CD4-positive, alpha-beta T cell (primary cell): ENCODE measurements at places on chromosomes 12 and 14.

DNA sequence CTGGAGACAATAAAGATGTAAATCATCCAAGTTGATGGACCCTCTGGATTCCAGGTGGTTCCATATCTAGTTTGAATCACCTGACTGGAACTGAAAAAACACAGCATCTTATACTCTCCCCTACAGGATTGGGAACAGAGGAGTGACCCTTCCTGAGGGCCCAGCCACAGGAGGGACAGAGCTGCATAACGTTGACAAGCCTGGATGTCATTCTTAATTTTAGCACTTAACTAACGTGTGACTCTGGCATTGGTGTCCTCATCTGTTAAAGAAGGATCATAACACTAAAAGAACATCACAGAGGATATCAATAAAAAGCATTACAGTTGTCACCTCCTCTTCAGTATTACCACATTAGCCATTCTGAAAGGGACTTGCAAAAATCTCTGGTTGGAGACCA lies 47.7 kb downstream of the STON2 start:
- DNase-seq = no peak

- DNase-seq = no peak
Measured at GRCh38 chr12:92540782-92541423, 161.9 kb upstream of the PLEKHG7 start.

GRCh38 chr12:44835641-44836379 lies 40.3 kb downstream of the NELL2 start:
- peak; percentile 54 for DNase-seq

GRCh38 chr12:131620520-131620919 lies 90.4 kb upstream of the SFSWAP start:
- no peak for DNase-seq

DNA sequence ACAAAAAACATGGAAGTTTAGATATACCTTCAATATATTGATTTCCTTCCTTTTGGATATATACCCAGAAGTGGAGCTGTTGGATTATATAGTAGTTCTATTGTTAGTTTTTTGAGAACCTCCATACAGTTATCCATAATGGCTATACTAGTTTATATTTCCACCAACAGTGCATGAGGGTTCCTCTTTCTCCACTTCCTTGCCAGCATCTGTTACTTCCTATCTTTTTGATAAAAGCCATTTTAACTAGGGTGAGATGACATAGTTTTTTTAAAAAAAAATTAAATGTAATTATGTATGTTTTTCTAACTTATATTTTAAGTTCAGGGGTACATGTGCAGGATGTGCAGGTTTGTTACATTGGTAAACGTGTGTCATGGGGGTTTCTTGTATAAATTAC lies 10.0 kb upstream of the SLC38A4 start:
- no peak for DNase-seq

- no peak for DNase-seq
Measured at GRCh38 chr12:89797436-89797835, 88.8 kb upstream of the ATP2B1 start.

- DNase-seq = no peak
Measured at GRCh38 chr12:108850854-108851573, 6.4 kb downstream of the SSH1 start.

DNA sequence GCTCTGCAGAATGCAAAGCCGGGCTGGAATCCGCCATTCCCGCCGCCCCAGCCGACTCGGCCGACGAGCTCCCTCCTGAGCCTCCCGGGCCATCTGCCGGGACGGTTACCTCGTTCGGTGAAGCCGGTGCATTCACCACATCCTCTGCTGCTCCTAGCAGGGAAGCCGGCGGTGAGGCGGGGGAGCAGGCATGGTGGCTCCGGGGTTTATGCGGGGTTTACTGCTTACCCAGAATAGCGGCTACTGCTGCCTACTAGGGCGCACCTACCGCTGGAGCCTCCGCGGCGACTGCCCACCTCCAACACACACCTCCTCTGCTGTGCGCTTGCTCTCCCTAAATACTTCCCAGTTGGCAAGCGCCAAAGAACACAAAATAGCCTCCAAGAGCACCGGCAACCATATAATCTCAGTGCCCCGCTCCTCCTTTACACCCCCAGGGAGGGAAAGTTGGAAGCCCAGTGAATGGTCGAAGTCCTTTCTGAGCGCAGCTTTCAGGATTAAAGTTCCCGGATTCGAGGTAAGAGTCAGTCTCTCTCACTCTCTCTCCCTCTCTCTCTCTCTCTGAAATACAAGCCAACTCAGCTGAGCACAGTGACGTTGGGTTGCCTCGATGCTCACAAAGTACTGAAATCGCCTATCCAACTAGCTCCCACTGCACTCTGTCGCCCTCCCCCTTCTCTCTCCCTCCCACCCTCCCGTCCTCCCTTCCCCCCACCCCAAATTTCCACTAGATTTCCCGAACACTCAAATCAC lies at the start of gene TBX5:
Gene TBX5, minus strand, starts transcription at position 626 of the 753 bp plus-strand sequence. CDS start 2,246 bp downstream, outside the sequence.
- DNase-seq = no peak

DNA sequence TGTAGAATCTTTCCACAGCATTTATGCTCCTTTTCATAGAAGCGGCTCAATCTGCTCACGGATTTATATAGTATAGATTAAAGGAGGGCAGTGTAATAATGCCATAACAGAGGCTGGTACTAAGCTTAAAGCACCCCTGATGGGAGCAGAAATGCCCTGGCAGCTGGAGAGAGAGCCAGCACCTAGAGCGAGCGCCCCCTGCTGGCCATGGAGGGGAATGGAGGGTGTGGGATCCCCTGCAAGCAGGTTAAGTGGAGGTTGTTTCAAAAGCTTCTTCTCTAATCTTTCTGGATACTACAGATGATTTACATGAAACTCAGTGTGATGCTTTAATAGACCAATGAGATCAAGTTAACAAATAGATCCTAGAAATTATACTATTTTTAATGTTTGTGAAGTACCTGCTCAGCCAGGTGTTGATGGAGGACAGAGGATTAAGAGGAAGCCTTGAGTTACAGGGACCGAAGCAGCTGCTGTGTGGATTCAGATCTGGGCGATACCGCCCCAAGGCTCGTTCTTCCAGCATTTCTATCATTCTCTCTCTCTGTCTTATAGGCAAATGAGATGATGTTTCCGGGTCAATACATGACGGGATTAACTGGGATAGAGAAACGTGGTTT lies 1519.3 kb upstream of the TMEM132C start:
- DNase-seq = peak; percentile 61

DNA sequence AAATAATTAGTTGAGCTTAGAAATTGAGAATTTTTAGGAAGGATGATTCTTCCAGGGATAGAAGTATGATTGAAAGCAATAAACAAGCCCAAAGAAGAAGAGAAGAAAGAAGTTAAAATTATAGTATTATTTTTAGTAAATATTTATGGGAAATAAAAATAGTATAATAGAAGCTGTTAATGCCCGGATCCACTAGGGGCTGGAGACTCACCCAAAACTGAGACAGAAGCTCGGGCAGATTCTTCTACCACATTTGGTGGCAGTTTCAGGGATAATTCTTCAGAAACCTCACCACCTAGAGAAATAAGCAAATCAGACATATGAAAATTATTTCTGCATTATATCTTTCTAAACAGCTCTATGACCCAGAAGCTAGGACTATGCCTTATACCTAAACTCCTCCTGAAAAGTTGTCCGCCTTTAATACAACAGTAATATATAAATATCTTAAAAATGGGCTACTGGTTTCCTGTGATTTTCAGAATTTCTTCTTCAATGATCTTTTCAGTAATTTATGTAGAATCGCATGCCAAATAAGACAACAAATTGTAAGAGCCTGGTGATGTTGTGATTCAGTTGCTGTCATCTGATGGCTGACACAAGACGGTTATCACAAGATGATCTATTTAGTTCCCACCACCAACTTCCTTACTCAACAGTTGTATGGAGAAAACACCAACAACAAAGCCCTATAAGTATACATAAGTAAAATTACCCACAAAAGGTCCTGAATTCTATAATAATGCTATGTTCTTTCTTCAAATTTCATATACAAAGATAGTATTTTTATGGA lies 35.6 kb downstream of the A2M start:
- DNase-seq = no peak

DNA sequence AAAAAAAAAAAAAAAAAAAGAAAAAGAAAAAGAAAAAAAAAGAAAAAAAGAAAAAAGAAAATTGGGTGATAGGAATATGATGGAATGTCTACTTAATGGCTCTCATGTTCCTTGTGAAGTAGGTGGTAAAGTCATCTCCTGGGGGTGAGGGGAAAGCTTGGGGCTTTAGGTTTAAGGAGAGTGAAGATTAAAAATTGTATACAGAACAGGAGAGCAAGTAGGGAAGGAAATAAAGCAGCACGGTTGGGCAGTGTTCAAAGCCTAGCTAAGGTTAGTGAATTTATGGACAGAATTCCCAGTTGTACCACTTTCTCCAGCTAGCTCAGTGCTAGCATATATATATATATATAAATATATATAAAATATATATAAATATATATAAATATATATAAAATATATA lies 40.0 kb upstream of the SLC2A13 start:
- DNase-seq = no peak

- DNase-seq = no peak
Measured at GRCh38 chr14:101595349-101595748, 34.1 kb downstream of the DIO3 start.

DNA sequence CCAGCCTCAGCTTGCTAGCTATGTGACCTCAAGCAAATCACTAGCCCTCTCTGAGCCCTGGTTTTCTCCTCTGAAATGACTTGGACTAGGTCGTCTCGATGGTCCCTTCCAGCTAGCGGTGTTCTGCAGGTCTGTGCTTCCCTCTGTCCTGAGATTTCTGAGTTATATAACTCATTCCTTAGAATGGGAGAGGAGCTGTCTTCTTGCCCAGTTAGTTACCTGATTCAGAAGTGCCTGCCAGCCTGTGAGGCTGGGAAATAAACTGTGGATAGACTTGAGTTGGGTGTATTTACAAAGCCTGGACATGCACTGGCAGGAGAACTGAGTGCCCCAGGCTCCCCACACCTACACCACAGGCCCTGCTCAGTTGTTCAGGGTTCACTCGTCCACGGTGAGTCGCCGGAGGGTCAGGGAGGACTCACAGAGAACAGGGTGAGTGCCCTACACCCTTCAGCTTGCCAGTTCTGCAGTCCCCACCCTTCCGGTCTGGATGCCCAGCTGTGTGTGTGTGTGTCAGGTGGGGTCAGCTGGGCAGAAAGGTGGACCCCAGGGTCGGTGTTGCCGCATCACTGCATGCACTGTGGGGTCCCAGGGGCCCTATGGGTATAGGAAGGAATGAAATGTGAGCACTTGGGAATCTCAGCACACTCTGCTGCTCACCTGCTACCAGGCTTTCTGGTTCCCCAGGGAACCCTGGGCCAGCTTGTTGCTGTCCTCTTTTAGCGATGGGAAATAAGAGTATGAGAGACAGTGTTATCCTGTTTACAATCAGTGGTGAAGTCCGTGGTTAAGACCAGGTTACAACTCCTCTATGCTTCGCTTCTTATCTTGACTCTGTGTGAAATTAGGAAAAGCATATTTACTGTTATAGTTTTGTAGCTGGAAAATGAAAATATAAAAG lies 348.2 kb downstream of the DPF3 start:
- no peak for DNase-seq

- no peak for DNase-seq
Measured at GRCh38 chr12:47026291-47026690, 53.1 kb upstream of the PCED1B start.

GRCh38 chr14:76644855-76645518 lies 116.3 kb upstream of the VASH1 start:
- no peak for DNase-seq

- no peak for DNase-seq
Measured at GRCh38 chr12:132881818-132882217, 5.6 kb downstream of the CHFR start.

DNA sequence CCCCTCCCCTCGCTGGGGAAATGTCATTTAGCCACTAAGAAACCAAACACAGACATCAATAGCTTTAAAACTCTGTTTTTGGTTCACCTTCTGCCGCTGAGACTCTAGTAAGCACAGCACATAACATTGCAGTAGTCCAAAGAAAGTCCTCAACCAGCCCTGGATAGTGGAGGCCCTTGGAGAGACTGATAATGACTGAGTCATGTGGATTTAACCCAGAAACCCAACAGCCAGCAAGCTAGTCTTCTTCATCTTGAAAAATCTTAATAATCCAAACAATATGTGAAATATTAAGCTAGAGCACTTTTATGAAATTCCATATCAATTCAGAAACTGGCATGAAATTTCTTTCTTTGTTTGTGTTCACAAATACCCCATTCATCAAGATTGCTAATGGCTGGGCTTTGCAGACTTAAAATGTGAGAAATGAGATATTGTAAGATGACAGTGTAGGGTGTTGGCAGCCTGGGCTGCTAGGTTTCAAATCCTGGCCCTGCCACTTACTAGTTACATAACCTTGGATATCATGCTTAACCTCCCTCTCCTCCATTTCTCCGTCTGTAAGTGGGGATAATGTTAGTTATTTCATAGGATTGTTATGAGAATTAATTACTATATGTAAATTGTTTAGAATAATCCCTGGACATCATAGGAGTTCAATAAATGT lies 40.1 kb downstream of the RERG start:
- no peak for DNase-seq

DNA sequence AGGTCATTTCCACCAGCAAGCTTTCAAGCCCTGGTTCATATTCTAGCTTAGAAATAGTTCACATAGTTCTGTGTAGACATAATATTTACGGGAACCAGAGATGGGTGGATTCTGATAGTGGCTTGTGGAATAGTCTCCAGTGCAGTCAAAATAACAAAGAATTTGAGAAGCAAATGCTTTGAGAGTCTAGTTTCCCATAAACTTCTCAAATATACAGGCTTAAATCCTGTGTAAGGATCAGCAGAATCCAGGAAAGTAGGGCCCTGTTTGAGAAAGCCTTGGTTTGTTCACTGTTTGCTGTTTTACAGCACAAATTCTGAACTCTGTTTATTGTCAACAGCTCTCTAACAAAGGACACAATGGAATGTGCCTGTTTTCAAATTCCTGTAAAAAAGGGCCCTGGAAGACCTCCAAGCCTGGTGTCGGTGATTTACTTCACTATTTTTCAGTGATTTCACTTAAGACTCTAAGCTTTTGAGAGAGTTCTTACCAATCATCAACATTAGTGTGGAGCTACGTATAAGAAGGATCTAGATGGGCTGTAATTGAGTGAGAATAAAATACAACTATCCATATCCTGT lies 11.4 kb upstream of the FOS start:
- DNase-seq = no peak

DNA sequence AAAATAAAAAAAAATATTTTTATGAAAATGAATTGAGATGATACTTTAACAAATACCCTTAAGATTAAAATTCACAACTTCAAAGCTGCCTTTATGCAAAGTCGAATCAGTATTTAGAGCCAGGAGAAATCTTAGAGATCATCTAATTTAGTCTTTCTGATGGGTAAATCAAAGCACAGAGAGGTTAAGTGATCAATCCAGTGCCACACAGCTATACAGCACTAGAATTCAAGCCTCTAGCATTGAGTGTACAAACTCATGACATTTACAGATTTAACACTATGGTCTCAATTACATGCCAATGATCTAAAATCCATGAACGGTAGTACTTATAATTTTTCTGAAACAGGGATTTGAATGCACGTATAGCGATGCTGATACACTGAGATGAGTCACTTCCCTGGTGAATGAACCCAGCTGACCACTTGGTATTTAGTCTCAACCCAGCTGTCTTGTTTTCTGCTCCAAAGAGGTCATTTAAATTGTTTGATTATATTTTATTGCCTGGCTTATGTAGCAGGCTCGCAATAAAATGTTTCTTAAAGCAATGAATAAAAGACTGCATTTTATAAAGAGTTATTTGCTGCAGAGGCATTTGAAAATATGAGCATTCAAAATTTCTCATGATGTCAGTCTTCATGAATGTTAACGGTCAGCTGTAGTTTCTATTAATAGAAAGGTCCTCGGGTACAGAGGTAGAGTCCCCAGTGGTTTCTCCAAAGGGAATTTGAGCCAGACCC lies 152.4 kb upstream of the PRICKLE1 start:
- DNase-seq = no peak

GRCh38 chr12:22209422-22209821 lies 125.1 kb downstream of the ST8SIA1 start:
- DNase-seq = no peak
